ENCODE measurements at places on chromosomes 11 and 22. TPM values are rescaled to one million over a fixed set of nuclear protein-coding genes. Genes with fewer than 3 reads are reported as not detected.

SEPTIN3 gene
- 0.22 TPM for total RNA-seq

GRCh38 chr11:61962213-61963015 is 5.0 kb downstream of the FTH1 start:
- peaks cover 3% of the 10 kb centered on the region for H3K4me1 ChIP-seq
- no peaks in the 10 kb centered on the region for H3K27me3 ChIP-seq
- DNase-seq, result no peak
- peaks cover 10% of the 10 kb centered on the region for H3K36me3 ChIP-seq

DNA sequence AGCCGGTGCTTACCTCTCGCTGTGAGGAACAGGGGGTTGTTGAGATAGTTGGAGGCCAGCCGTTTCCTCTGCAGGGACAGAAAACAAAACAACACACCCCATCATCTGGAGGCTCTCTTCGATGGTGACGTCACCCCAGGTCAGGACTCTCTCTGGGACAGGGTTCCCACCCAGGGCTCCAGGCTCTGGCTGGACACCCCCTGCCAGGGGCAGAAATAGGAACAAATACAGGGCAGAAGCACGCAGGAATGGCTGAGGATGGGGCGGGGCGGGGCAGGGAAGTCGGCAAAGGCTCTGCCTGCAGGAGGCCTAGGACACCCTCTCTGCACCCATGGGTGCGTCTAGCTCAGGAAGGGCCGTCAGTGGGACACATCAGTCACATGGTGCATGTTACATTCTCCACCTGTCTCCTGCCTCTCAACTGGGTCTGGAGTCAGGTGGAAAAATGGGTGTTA is 118.5 kb downstream of the PHF21B start:
- DNase-seq, result no peak
- H3K36me3 ChIP-seq, result no peaks in the 10 kb centered on the region
- no peak overlapping the region for H3K27ac ChIP-seq
- H3K27me3 ChIP-seq, result no peaks in the 10 kb centered on the region
- no peak overlapping the region for H3K4me3 ChIP-seq

DNA sequence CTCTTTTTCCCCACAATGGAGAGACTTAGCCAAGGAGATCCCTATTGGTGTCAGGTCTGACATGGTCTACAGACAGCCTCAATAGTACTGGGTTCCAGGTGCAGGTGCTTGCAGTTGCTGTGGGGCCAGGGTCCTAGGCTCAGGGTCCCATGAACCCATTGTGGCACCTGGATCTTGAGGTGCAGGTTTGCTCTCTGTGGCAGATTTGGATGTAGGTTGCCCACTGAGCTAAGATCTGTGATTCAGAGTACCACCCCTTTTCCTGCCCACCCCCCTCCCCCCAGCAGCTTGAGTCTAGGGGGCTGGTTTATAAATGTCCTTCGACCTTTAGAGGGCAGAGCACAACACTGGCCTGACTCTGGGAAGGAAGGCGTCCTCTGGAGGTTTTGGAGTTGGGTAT is 147.0 kb downstream of the APIP start:
- no peaks in the 10 kb centered on the region for H3K36me3 ChIP-seq
- no peak overlapping the region for H3K4me3 ChIP-seq
- no peaks in the 10 kb centered on the region for H3K4me1 ChIP-seq
- no peak overlapping the region for H3K27ac ChIP-seq
- H3K27me3 ChIP-seq, result no peaks in the 10 kb centered on the region

DNA sequence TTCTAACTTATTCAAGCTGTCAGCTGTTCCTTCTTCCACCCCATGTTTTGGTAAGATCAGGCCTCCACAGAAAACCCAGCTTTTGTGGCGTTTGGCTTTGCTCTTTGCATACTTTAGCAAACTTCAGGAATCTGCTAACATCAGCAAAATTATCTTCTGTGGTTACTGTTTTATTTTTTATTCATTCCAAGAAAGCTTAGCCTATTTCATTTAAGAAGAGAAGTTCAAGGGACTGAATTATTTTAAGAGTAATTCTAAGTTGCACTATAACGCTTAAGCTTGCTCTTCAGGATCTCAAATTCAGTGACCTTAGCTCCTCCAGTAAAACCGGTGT is 1.1 kb downstream of the JHY start:
- H3K27ac ChIP-seq, result peak overlapping the region; percentile 86
- H3K27me3 ChIP-seq, result no peaks in the 10 kb centered on the region
- DNase-seq, result no peak
- H3K36me3 ChIP-seq, result no peaks in the 10 kb centered on the region

- H3K4me3 ChIP-seq, result no peak overlapping the region
- H3K27ac ChIP-seq, result no peak overlapping the region
- no peaks in the 10 kb centered on the region for H3K4me1 ChIP-seq
- H3K27me3 ChIP-seq, result no peaks in the 10 kb centered on the region
- no peak for DNase-seq
- no peaks in the 10 kb centered on the region for H3K36me3 ChIP-seq
These were observed 30.4 kb downstream of the CYP2R1 start for GRCh38 chr11:14861680-14862079.

DNA sequence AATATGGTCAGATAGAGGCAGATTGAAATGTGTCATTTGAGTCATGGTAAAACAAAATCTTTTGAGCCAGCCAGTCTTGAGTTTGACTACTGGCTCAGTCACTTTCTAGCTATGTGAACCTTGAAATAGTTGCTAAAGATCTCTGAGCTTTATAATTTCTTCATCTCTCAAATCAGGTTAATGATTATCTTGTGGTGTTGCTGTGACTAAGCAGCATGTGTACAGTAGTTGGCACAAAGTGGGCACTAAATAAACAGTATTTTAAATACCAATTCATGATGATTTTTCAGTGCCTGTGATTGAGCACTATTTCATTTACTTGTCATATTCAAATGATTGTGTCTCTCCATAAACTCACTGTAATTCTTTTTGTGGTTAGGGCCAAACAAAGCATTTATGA is 70.8 kb downstream of the RAB38 start:
- no peaks in the 10 kb centered on the region for H3K36me3 ChIP-seq
- no peak for DNase-seq
- H3K27me3 ChIP-seq, result no peaks in the 10 kb centered on the region
- peak overlapping the region; percentile 25 for H3K27ac ChIP-seq
- peaks cover 4% of the 10 kb centered on the region for H3K4me1 ChIP-seq
- no peak overlapping the region for H3K4me3 ChIP-seq

GRCh38 chr11:94513091-94513490 is 830 bp downstream of the C11orf97 start:
- no peaks in the 10 kb centered on the region for H3K4me1 ChIP-seq
- H3K27me3 ChIP-seq, result no peaks in the 10 kb centered on the region
- no peaks in the 10 kb centered on the region for H3K36me3 ChIP-seq
- H3K27ac ChIP-seq, result no peak overlapping the region
- DNase-seq, result no peak
- no peak overlapping the region for H3K4me3 ChIP-seq

TEX54 gene
- not detected for total RNA-seq

GRCh38 chr11:47863898-47864430 is 15.8 kb upstream of the NUP160 start:
- H3K27me3 ChIP-seq, result no peaks in the 10 kb centered on the region
- no peaks in the 10 kb centered on the region for H3K36me3 ChIP-seq
- H3K4me1 ChIP-seq, result no peaks in the 10 kb centered on the region
- DNase-seq, result no peak
- no peak overlapping the region for H3K4me3 ChIP-seq

- H3K36me3 ChIP-seq, result no peaks in the 10 kb centered on the region
- H3K27me3 ChIP-seq, result no peaks in the 10 kb centered on the region
- no peak overlapping the region for H3K4me3 ChIP-seq
- no peak overlapping the region for H3K27ac ChIP-seq
These were observed 529.1 kb downstream of the NELL1 start for GRCh38 chr11:21198498-21198897.

- no peaks in the 10 kb centered on the region for H3K4me1 ChIP-seq
- no peak for DNase-seq
- no peaks in the 10 kb centered on the region for H3K27me3 ChIP-seq
- H3K36me3 ChIP-seq, result no peaks in the 10 kb centered on the region
- H3K27ac ChIP-seq, result no peak overlapping the region
- H3K4me3 ChIP-seq, result no peak overlapping the region
These were observed 7.3 kb upstream of the CCDC15 start for GRCh38 chr11:124946735-124947141.

DNA sequence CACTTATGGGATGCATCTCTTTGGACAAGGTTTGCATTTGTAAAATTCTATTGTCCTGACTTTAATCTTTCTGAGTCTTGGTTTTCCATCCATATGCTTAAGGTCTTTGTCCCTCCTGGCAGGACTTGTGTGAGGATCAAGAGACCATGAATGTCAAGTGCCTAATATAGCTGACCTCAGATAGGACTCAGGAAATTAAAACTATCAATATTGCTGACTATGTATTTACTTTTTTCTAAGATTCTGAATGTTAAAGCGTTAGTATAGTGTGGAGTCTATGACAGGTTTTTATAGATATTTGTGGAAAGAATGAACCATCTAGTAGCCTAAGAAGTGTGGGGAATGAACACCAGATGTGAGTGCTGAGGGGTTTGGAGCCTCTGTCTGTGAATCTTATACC is 637.8 kb downstream of the NTM start:
- no peak overlapping the region for H3K27ac ChIP-seq
- H3K4me1 ChIP-seq, result no peaks in the 10 kb centered on the region
- DNase-seq, result no peak

MYRF gene
- 28.6 TPM for total RNA-seq

LDHAL6A gene
- not detected for total RNA-seq

DERL3 gene
- total RNA-seq, result 20.5 TPM

- H3K36me3 ChIP-seq, result no peaks in the 10 kb centered on the region
- H3K4me3 ChIP-seq, result peak overlapping the region; percentile 88
- no peak for DNase-seq
- peak overlapping the region; percentile 45 for H3K27ac ChIP-seq
These were observed 672 bp downstream of the RTL6 start for GRCh38 chr22:44497218-44497904.

SCGB2A2 gene
- total RNA-seq, result not detected

- H3K4me3 ChIP-seq, result no peak overlapping the region
- H3K27ac ChIP-seq, result no peak overlapping the region
- no peak for DNase-seq
- H3K27me3 ChIP-seq, result no peaks in the 10 kb centered on the region
These were observed 42.0 kb downstream of the ALG9 start for GRCh38 chr11:111829185-111829968.

DNA sequence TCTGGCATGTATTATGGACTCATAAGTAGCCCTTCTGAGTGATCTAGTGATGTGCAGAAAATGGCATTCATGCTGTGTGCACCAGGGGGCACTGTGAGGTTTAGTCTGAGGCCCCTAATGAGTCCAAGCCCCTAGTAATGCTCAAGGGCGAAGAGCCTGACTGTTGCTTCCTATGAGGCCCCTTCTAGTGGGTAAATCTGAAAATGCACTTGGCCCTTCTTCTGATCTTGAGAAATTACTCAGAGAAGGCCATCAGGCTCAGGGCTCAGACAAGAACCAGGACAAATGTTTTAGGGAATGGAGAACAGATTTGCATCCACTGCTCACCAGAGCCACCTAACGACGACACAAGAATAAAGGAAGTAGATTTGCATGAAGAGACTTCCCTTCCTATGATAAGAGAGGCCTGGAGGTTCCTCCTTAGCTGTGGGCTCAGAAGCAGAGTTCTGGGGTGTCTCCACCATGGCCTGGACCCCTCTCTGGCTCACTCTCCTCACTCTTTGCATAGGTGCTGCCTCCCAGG is 75.8 kb downstream of the GGTLC2 start:
- H3K4me1 ChIP-seq, result no peaks in the 10 kb centered on the region
- H3K27ac ChIP-seq, result peak overlapping the region; percentile 19
- no peak for DNase-seq
- no peaks in the 10 kb centered on the region for H3K36me3 ChIP-seq

CLMP gene
- 0.51 TPM for total RNA-seq

- H3K27ac ChIP-seq, result no peak overlapping the region
- no peaks in the 10 kb centered on the region for H3K4me1 ChIP-seq
- no peak overlapping the region for H3K4me3 ChIP-seq
- H3K27me3 ChIP-seq, result no peaks in the 10 kb centered on the region
- no peak for DNase-seq
These were observed 130.0 kb upstream of the MTNR1B start for GRCh38 chr11:92839450-92839849.

REXO2 gene
- 27.4 TPM for total RNA-seq

All from pancreas (tissue), 10 donors.